GDM1 (cell line): ENCODE measurements at places on chromosomes 11 and 22.

DNA sequence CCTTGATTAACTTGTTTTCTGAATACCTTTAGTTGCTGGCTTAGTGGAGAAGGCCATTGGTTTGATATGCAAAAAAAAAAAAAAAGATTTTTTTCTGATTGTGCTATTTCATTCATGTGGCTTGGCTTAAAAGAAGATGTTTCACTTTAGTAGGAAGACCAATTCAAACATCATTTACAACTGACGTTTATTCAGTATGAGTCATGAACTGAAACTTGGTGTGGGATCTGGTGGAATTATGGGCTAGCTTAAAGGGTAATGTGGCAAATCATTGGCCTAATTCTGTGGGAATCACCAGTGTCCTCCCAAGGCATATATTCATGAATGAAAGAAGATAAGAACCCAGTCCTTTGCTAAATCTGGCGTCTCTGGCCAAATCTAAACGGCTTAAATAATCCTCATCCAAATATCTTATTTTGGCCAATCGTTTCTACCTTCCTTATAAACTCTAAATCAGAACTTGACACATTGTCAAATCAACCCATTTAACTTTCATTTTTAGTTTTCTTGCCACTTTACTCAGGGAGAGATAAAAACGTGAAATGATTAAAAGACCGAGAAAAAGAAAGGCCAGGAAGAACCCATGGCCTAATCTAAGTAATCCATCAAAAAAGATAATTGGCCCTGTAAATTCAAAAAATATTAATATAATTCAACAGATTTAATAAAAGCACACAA is 77.0 kb downstream of the DDIAS start:
- DNase-seq = no peak

DNA sequence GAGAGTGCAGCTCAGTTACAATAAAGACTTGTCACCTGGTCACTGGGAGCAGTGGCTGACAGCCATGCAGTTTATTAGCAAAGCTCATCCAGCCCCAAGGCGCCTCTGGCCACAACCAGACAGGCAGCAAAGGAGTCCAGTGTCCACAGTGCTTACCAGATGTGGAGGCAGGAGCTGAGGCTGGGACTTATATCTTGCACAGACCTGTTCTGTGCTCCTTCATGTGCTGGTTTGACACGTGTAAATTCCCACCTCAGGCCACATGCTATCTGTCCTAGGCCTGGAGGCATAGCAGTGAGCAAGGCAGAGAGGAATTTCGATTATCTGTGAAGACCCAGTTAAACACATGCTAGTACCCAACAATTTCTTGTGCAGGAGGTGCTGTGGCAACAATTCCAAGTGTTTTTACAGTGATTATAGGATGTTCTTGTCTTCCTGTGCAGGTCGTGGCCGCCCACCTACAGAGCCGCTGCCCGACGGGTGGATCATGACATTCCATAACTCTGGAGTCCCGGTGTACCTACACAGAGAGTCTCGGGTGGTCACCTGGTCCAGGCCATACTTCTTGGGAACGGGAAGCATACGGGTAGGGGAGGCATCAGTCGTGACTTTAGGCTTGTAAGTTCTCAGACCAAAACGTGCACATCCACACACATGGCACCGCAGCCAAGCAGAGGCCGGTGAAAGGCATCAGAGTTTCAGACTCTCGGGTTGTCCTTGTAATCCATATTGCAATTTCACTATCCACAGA is 9.4 kb downstream of the DGCR8 start:
- DNase-seq = no peak

GRCh38 chr22:50488886-50489285 is 2.2 kb downstream of the MIOX start:
- no peak for DNase-seq

DNA sequence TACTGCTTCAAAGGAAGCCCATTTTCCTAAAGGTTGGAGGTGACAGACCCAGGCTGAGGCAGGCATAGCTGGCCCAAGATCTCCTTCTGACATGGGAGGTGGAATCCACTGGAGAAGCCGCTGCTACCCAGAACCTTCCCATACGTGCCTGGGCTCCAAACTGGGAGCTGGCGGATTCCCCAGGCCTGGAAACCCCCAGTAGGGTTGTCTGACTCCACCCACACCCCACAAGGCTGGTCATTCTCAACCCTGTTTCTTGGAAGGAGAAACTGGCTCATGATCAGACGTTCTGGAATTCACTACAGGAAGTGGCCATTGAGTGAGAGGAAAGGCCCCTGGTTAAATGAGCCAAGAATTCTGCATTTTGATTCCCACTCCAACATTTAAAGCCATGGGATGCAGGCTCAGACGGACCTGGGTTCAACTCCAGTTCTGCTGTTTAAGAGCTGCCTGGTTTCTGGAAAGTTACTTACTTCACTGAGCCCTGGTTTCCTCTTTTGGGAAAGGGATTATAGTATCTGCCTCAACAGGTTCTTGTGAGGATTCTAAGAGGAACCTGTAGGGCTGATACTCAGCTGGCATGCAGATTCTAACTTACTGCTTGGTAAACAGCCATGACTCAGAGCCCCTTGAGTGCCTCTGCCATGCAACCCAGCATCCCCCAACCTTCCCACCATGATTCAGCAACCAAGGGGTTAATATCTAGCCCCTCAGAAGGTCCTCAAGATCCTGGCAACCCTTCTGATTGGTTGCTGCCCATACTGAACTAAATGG is 19.4 kb upstream of the TSKU start:
- no peak for DNase-seq

GRCh38 chr11:6319001-6319703 is 1.1 kb downstream of the CAVIN3 start:
- DNase-seq = no peak

DNA sequence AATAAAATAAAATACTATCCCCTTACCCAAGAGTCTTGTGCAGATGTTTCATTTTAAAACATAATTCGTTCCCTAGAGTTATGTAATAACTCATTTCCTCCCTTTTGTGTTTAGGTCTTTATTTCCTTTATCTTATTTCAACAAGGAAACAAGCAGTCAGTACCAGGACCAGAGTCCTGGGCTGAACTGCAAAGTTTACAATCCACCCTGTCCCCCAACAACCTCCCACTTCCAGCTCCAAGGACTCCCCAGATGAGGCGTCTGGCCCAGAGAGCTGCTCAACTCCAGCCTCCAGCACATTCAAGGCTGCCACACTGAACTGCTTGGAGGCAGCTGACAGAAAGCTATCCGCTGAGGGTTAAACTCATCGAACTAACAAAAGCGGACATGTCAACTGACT is 4.5 kb downstream of the POLDIP3 start:
- no peak for DNase-seq
